IPS DF 19.7 (cell line): ENCODE measurements at places on chromosomes 6 and 20.

DNA sequence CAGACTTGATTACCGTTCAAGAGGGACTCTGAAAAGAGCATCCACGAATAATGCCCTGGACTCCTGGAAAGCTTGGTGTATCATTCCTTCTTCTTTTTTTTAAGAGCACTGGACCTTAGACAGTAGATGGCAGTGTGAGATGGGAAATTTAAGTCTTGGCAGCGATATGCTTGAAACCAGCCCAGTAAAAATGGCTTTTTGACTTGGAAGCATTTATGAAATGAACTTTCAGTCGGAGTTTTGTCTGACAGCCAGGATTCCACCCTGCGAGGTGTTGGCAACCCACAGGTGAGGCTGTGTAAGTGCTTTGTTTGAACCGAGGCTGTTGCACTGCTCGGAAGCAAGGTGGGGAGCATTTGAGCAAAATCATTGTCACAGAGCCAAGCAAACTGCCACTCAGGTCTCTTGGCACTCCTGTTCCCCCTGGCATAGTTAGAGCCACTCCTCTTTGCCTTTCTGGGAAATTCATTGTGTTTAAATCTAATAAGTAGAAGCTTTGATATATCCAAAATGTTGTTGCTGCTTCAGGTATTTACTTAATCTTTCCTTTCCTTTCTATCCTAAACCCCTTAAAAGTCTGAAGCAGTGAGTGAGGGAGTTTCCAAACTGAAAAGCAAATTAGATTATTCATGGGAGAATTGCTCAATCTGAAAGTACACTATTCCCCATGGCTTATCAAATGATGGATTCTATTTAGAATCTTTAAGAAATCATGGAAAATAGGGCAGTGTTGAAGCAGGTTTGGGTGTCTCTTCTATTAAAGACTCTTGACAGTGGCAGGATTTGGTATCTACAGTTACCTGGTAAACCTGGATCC, 272.8 kb upstream of the SLC35B3 start:
- peak; percentile 1 for DNase-seq

DNA sequence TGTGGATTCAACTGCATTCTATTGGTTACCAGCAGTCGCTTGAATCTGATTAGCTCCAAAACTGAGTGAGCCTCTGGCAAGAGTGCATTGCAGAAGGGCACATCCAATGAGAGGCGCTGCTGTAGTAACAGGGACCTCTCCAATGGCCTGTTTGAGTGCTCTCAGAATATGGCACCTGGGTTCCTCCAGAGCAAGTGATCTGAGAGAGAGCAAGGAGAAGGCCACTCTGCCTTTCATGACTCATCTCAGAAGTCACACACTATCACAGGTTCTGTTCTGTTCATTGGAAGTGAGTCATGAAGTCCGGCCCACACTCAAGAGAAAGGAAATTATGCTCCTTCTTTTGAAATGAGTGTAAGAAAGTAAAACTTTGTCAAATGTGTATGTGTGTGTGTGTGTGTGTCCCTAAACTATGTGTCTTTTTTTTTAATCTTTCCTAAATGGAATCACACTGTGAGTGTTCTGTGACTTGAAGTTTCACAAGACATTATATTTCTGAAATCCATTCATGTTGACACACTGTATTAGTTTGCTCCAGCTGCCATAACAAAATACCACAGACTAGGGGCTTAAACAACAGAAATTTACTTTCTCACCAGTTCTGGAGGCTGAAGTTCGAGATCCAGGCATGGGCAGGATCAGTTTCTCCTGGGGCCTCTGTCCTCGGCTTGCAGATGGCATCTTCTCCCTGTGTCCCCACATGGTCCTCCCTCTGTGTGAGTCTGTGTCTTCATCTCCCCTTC, 138.3 kb upstream of the CDYL start:
- no peak for DNase-seq

GRCh38 chr6:96302991-96303390, 218.6 kb upstream of the UFL1 start:
- DNase-seq = no peak

- no peak for DNase-seq
Observed at GRCh38 chr6:115969930-115970273, 90.8 kb downstream of the FRK start.

GRCh38 chr6:126027601-126028000, 41.3 kb downstream of the TRMT11 start:
- no peak for DNase-seq

DNA sequence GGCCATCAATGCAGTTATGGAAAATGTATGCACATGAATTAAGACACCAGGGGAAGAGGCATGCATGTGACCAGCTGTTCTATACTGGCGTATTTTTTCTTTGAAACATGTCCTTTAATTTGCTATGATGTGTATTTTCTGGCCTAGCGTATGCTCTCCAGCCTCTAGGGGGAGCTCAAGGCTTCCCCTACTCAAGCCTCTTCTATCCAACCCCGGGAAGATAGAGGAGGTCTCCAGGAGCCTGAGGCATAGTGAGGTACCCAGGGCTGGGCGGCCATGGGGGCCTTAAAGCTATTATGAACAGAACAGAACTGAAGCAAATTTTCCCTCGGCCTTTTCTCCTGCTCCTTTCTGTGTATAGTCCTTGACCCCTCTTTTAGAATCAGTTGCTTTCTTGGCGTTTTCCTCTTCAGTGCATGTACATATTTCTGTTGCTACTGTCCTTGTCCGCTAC, 528.9 kb downstream of the MAFB start:
- peak; percentile 56 for DNase-seq

DNA sequence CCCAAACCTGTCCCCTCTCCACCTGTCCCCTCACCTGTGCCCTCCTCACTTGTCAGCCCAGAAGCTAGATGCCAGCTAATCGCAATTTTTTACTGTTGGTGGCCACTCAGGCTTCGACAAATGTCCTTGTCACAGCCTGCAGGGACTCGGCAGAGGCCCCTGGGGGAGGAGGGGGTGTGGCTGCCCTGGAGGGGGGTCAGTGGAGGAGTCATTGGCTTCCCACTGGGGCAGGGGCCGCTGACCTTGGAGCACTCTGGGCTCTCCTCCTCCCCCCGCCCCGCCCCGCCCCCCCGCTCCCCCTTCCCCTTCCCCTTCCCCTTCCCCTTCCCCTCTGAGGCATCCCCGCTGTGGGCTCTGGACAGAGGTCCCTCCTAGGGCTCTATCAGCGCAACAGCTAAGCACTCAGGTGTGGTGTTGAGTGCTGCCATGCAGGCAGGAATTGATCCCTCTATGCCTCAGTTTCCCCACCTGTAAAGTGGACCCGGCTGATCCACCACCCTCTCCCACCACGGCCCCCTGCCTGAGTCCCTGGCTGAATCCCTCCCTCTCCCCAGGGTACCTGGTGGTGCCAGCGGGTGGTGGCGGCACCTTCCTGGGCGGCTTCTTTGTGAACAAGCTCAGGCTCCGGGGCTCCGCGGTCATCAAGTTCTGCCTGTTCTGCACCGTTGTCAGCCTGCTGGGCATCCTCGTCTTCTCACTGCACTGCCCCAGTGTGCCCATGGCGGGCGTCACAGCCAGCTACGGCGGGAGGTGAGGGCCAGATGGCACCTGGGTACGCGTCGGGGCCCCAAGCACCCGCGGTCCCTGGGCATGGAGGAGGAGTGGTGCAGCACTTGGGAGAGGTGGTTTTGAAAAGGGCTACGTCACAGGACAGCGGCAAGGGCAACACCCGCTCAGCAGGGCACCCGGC, 23.8 kb downstream of the SLCO4A1 start:
- no peak for DNase-seq

DNA sequence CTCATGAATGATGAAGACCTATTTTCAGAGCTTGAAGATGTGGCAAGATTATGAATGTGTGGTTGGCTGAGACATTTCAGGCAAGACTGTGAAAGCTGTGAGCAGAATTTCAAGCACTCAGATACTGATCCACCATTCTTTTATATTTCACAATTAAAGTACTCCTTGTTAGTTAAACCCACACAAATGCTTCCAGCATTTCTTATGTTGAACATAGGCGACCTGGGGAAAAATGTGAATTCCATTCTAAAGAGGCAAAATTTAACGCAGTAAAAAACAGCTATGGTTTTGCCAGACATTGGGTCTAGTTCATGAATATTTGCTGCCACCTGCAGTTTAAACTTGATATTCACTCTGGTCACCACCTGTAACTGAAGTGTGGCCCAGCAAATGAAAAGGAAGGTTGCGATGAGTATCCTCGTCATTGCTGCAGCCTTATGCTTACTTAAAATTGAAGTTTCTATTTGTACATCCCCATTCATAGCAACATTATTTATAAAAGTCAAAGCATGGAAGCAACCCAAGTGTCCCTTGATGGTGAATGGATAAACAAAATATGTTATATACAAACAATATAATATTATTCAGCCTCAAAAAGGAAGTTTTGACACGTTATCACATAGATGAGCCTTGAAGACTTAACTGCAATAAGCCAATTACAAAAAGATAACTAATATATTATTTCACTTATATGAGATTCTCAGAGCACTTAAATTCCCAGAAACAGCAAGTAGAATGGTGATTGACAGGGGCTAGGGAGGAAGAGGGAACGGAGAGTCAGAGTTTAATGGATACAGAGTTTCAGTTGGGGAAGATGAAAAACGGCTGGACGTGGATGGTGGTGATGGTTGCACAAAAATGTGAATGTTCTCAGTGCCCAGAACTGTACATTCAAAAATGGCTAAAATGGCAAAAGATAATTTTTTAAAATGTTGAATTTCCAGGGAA, 32.4 kb upstream of the FAM184A start:
- DNase-seq = no peak
